GM23248 (cell line): ENCODE measurements at places on chromosomes 7 and 10.

DNA sequence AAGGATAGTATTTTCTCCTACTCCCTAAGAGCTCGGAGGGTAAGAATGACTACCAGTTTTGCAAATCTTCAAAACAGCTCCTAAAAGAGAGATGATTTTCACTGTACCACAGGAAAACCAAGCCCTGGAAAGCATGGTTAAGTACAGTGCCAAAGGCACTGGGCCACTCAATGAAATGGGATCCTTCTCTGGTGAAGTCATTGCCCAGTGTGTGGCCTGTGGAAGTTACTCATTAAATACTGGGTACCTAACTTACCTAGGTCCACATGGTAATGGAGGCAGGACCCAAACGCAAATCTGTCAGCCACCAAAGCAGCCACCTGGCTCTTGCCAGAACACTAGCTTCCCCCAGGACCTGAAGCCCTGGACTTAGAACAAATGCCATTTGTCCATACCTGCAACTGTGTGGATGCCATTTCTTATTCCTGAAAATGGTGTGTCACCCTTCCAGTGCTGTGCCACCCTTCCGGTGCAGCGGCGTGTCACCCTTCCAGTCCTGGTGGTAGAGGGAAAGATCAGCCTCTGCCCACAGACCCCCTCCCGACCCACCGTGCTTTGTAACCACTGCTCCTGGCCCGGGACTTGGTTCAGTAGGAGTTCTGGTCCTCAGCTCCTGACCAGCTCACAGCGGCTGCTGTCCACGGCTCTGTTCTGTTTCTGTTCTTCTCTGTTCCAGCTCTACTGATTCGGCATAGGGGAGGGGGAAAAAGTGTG lies 659.2 kb downstream of the SDK1 start:
- no peak for DNase-seq

GRCh38 chr10:108319434-108320222 lies 1155.1 kb upstream of the SORCS1 start:
- DNase-seq: no peak

DNA sequence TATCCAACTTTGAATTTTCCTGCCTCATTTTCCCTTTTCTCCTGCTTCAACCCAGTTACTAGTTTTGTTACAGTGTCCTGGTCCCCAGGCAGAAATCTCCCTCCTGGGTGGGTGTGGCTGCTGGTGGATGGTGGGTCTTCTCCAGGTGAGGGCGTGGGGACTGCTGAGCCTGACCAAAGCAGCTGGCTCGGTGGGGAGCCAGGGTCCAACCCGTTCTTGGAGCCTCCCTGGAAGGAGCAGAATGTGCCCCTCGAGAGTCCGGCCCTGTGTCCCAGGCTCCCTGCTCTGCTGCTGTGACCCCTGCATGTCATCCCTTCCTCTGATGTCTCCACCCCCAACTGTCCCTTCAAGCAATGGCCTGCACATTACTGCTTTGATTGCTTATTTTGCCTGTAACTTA lies 86.6 kb upstream of the TCERG1L start:
- DNase-seq: no peak

DNA sequence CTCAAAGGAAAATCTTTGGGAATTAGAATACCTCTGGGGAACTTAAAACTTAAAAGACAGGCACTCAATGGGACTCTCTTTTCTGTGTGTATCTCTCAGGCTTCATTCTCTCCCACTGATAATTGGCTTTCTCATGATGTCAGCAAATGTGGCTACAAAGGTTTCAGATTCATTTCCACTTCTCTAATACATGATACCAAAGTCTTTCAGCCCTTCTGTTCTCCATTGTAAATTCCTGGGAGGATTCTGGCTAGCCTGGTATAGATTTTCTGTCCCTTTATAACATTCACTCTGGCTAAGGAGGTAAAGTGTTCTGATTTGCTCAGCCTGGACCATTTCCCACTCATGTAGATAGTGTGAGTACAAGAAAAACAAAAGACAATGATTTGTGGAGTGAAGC lies 606.2 kb downstream of the PCDH15 start:
- no peak for DNase-seq

DNA sequence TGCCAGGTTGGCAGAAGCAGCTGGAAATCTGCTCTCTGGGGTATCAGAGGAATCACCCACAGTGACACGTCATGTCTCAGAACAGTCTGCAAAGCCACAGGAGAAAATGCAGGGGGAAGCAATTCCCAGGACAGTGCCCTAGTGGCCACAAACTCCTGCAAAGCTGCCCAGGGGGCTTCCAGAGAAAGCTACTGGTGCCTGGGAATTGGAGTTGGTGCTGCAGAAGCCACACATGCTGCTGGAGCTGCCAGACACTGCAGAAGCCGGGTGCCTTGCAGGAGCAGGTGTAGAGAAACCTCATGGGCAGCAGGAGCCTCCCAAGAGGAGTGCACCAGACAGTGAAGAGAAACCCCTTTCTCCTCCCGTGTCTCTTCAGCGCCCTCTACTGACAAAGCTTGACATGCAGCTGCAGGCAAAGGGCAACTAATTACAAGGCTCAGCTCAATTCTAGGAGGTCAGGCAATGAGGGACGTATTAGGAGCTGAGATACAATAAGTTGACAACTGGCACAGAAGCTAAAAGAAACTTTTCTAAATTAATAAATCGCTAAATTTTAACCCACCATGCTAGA lies 30.2 kb upstream of the NUB1 start:
- peak; percentile 24 for DNase-seq

GRCh38 chr7:51040787-51041186 lies 258.1 kb upstream of the GRB10 start:
- DNase-seq: peak; percentile 55

- no peak for DNase-seq
These were observed 178.7 kb downstream of the CCDC3 start for GRCh38 chr10:12822893-12823170.

GRCh38 chr10:114881417-114881816 lies 56.6 kb upstream of the TRUB1 start:
- DNase-seq: no peak

DNA sequence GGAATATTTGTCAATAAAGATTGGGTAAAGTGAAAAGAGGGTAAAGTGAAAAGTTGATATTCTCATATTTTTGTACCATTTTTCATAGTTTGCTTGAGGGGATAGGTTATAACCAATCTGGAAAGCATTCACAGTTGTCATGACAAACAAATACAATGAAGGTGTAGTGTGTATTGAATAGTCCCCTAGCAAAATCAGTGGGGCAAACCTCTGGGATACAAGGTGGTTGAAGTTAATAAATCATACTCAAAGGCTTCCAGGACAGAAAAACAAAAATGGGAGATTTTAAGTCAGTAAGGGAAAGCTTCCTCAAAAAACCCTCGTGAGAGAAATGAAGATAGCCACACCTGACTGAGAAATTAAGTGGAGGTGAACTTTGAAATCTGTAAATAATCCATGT lies 39.4 kb downstream of the PHTF2 start:
- DNase-seq: no peak

GRCh38 chr10:60916025-60916424 lies 28.0 kb downstream of the RHOBTB1 start:
- no peak for DNase-seq

DNA sequence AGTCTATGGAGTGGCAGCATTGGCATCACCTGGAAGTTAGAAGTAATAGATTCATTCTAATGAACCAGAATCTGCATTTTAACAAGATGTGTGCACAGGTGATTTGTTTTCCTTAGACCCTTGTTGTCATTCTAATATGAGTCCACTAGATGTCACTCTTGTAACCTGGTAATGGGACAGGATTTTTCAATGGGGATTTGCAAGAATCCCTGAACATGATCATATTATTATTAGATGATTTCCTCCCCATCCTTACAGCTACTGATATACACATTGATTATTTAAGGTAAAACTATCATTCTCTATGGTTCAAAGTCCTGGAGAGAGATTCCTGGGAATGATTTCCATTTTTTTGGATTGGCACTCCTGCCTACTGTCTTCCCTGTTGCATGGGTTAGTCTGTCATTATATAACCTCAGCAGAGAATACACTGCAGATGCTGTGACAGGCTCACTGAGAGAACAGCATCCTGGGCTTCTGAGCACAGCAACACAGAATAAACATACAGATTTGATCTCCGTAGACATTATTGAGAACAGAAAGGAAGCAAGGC lies 194.9 kb downstream of the SUGCT start:
- DNase-seq: peak; percentile 67

DNA sequence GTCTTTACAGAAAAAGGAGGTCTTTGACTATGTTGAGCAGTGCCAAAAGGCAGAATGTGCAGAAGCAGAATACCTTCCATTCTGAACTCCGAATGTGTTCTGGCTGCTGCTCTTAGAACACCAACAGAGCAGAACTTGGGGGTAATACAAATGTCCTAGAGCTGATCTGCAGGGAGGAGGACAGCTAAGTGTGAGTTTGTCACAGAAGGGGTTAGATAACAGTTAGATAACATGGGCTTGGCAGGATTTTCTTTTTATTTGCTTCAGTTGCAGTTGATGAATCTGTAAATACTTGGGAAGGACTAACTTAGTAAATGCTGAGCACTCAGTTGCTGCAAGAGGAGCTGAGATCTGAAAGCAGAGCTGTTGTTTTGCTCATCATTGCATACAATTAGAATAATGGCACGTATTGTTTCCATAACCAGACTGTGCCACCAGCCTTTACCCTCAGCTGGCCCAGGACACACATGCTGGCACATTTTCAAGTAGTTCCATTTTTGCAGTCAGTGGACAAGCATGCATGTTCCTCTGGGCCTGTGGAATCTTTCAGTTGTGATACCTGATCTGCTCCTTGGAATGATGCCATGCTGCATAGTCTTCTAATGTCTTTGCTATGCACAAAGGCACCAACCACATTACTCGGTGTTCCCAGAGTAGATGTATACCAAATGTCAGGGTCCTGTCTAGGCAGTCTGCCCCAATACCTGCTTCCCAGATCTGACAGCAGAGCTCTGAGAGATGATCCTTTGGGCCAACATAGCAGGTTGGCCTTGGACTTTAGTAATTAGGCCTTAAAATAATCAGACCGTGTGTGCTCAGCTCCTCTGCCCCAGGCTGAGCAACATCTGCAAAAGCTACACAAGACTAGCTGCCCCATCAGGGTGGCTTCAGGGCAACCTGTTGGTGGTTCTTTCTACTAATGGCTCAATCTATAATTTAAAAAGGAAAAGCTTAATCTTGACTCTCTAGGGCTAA lies 55.7 kb downstream of the GSDME start:
- peak; percentile 89 for DNase-seq

- no peak for DNase-seq
These were observed 4.6 kb downstream of the FZD8 start for GRCh38 chr10:35637462-35637861.

DNA sequence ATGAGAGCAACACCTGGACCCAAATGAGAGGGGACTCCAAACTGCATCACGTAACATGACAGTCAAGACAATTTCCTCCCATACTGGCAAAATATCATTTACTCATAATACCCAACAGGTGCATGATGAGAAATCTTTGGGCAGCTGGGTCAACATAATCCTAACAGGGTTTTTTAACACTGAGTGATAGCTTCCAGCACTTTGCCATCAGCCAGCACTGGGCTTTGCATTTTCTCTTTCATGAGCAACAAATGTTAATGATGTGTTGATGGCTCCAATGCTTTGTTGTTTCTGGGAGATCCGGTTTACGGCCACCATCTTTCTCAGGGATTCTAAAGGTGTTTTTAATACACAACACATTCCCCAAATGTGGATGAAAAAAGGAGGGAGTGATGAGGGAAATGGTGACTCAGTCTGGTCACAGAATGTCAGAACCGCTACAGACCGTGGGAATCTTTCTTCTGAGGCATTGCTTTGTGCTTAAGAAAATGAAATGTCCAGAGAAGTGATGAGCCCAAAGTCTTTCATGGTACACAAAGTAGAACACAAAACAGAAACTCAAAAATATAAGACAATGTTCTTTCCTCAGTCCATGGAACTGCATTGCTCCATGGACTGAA lies 705.7 kb upstream of the IGFBP3 start:
- peak; percentile 8 for DNase-seq

DNA sequence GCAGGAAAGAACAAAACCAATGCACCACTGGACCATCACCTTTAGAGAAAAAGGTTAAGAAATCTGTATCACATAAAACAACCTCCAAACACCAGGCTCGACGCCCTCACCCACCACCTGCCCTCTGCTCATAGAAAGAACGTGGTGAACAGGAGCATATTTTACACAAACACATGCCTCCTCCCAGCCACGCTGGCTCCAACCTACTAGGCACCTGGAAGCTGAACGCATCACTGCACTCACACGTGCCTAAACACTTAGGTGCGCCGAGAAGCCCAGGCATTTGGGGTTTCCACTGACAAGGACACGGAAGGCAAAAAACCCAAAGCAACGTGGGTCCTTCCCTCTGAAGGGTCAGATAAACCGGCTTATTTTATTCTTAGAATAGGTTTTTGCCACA lies 56.0 kb downstream of the PTPRN2 start:
- no peak for DNase-seq

DNA sequence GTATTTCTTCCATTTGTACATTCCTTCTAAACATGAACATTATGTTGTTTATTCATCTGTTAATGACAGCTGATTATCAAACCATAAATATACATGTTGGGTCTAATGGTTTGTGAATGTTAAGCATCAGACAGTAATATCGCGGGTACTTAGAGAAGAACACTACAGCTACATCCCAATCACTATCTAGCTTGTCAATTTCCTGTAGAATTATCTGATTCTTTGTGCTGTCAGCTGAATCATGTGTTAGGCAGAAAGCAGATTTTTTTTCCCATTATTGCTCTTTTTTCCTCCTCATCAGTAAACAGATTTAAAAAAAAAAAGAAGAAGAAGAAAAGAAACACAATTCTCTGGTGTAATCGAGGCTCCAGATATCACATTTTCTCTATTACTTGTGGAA lies 183.6 kb upstream of the CTBP2 start:
- no peak for DNase-seq

- peak; percentile 85 for DNase-seq
These were observed 125.7 kb upstream of the ZNF438 start for GRCh38 chr10:31157123-31158010.

- no peak for DNase-seq
These were observed 155.6 kb upstream of the FAM13C start for GRCh38 chr10:59517996-59518395.

GRCh38 chr10:64690194-64690593 lies 1169.0 kb downstream of the REEP3 start:
- DNase-seq: no peak

DNA sequence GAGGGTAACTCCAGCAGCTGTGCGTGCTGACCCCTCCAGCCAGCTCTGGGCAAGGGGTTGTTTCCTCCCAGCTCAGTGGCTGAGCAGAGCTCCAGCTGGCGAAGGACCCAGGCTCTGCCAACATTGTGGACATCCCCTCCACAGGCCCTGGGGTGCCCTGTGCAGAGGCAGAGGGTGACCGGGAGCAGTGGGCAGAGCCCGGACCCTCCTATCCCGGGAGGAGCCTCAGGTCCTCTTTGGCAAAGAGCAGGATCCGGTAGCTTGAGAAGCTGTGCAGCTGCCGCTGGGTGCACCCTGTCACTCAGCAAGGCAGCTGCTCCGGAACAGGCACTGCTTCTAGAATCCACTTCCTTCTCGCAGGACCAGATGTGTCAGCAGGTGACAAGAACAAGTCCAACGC lies 175.9 kb downstream of the EBF3 start:
- DNase-seq: no peak

GRCh38 chr7:87027900-87028299 lies 31.6 kb downstream of the ELAPOR2 start:
- DNase-seq: no peak

GRCh38 chr10:96794836-96795733 lies 37.0 kb upstream of the LCOR start:
- peak; percentile 19 for DNase-seq

- no peak for DNase-seq
These were observed 45.0 kb upstream of the ANLN start for GRCh38 chr7:36344622-36345021.
